ENCODE measurements at places on chromosomes 12 and 14.

- DNase-seq: peak; percentile 21
These were observed 493.6 kb downstream of the PCNX1 start for GRCh38 chr14:71400871-71401321.

DNA sequence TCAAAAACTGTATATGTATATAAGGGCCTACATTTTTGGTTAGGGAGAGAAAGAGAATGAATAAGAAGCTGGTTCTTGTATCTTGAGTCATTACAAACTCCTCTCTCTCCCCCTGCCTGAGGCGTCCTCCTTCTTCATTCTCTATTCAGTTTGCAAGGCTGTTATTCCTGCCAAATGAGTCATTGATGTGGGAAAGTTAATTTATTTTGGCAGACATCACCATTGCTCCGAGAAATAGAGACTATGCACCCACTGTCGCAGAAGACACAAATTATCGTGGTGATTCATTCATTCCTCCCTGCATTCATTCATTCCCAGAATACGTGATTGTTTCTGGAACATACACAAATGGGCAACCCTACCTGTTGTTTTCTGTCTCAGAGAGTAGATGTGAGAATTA, 112.5 kb upstream of the MED13L start:
- DNase-seq: no peak

DNA sequence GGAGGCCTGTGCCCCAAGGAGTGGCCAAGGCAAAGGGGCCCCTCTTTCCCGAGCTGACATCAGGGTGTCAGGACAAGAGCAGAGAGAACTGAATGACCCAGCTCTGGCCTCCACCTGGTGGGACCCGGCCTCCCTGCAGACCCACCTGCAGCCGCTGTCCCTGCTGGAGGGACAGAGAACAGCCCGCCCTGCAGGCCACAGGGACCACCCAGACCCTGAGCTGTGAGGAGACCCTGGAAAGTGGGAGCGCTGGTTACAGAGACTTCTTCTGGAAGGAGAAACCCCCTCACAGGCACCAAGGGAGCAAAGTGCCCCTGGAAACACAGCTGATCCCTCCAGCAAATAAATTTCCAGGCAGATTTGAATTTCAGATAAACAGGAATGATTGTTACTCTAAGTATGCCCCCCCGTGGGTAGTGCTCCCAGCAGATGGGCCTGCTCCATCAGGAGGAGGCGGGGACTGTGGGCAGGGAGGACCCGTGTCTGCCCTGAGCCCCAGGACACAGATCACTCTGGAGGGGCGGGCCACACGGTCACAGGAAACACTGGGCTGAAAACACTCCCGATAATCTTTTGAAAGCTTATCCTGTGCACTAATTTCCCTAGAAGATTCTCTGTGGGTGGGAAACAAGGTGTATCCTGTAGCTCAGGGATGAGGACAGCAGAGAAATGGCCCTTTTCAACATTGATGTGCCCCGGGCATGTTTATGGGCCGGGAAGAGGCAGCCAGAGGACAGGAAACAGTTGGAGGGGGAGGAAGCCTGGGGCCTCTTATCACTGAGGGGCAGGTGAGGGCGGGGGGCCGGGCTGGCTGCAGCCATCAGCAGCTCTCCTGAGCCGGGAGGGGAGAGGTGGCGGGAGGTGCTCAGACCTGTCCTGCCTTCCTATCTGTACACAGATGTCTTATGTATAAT, 276.0 kb downstream of the ADGRD1 start:
- DNase-seq: no peak

DNA sequence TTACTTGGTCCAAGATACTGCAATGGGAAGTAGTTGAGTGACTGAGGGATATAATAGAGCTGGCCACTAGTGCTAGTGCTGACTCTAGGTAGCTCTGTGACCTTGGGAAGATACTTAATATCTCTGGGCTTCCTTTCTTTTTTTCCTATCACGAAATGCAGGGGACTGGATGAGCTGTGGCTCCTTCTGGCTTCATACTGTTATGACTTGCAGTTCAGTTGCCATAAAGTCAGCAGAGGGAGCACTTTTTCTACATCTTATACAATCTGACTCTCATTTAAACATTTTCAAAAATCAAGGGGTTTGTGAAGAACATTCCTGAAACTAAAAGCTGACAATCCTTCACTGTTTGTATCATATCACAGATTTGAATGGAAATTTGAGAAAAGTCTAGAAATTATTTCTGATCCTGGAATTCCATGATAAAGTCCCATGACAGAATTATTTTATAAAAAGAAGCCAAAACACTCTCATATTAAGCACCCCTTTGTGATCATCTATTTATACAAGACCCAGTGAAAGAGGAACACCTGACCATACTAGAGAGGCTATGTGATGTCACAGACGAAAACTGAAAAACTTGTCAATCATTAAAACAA, 5.3 kb downstream of the BHLHE41 start:
- peak; percentile 43 for DNase-seq

- DNase-seq: no peak
These were observed 74.1 kb downstream of the PLXNC1 start for GRCh38 chr12:94222351-94223084.

GRCh38 chr12:15829255-15829654, 40.1 kb upstream of the EPS8 start:
- DNase-seq: no peak

DNA sequence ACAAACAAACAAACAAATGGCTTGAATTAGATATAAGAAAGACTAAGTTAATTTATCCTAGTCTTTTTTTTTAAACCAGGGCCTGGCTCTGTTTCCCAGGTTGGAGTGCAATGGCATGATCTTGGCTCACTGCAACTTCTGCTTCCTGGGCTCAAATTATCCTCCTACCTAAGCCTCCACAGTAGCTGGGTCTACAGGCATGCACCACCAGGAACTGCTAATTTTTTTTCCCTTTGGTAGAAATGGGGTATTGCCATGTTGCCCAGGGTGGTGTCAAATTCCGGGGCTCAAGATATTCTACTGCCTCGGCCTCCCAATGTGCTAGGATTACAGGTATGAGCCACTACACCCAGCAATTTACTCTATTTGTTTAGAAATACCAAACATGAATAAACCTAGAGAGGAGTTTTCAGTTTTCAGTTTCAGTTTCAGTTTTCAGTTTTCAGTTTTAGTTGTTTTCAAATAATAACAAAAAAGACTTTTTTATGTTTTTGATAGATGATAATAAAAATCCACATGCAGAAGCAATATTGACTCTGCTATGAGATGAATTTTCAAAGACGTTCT, 817.0 kb downstream of the FLRT2 start:
- DNase-seq: no peak

DNA sequence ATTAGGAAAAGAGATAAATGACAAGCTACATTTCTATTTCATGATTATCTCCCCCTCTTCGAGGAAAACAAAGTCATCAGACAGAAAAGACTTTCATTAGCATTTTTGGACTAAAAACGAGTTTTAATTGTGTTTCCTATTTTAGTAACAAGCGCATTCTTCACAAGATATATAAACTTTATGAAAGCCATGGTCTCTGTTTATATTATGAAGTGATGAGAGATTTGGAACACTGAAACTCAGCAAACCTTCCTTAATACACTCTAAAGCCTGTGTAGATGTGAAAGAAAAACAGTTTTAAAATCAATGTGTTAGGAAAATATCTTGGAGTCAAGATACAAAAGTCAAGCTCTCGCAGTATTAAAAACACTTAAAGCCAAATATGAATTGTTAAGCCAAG, 539.1 kb downstream of the LRFN5 start:
- no peak for DNase-seq

GRCh38 chr14:33386781-33387180, 448.1 kb downstream of the NPAS3 start:
- DNase-seq: no peak

DNA sequence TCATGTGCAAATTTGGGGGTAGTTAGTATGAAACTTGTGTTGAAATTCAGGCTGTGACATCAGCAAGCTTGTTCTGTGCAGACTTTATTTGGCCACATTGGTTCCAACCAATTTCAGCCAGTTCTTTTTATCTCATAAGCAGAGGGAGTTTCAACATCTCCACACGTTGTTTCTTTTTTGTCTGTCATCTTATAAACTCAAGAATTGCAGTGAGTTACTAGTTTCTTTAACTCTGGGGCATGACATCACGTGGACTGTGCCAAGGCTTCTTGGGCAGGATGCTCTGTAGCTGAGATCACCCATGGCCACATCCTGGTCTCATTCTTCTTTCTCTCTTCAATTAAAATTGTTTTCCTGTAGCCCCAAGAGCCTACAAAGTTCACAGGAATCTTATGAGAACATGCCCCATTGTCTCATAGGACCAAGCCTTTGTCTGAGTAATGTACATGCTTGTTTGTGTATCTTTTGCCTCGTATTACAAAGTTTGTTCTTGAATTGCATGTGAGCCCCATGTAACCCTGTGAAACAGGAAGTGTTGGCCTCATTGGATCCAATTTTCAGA, 982.0 kb upstream of the TMEM132C start:
- DNase-seq: no peak

DNA sequence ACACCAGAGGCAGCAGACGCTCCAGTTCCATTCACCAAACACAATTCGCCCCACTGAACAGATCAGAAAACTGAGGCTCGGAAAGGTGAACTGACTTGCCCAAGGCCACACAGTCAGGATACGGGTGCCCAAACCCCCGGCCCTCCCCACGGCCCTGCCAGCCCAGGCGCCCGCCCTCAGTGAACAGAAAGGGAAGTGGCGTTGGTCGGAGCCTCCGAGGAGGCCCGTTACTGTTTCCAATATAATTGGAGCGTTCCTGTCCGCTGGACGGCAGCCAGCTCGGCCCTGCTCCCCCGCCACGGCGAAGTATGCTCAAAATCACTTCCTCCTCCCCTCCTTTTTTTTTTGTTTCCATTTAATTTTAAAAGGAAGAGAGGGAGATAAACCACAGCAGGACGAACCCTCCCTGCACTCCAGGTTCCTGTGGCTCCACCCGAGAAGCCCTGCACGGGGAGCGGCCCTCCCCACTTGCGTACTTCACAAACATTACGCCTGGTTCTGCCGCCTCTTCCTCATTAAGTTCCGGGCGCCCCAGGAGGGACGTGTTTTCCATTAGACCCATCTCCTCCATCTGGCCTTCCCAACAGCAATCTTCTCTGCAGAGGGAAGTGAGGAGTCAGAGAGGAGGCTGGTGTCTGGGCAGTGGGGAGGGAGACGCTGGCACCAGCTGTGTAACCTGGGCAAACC, 61.1 kb downstream of the NCOR2 start:
- peak; percentile 69 for DNase-seq

GRCh38 chr14:22333422-22334274, 255.4 kb downstream of the DAD1 start:
- DNase-seq: peak; percentile 79

DNA sequence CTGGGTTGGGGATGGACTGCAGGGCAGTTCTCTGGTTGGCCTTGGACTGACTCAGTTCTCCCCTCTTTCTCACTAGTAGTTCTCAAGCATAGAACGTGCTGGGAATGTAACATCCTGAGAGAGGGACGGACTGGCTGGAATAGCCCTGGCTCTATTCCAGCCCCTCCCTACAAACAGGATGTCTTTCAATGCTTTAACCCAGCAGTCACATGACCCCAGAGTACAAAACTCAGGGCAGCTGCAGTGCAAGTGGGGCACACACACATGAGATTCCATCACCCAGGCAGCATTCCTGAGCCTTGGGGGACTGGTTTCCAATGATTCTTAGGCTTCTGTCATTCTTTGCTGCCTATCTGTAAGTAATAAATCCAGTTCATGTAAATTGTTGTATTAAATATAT, 1.6 kb upstream of the ACOT6 start:
- DNase-seq: no peak

DNA sequence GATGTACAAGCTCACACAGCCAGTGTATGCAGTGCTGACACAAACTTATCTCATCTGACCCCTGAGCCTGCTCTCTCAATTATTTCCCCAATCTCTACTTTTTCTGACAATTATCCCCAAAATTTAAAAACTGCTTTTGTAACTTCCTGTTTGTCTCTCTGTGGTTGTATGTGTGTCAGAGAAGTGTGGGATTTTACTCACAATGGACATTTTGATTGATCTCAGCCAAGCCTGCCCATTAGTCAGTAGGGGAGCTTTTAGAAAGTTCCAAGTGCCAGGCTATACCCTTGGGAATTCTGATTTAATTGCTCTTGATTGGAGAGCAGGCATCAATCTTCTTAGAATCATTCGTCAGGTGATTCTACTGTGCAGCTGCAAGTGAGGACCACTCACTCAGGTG, 64.9 kb upstream of the LMNTD1 start:
- no peak for DNase-seq

- peak; percentile 70 for DNase-seq
These were observed 105.0 kb downstream of the ETNK1 start for GRCh38 chr12:22729957-22730443.

GRCh38 chr12:125145196-125145595, 80.0 kb downstream of the AACS start:
- DNase-seq: no peak

GRCh38 chr12:31835276-31835882, 106.6 kb upstream of the AMN1 start:
- DNase-seq: peak; percentile 30

- DNase-seq: no peak
These were observed 92.9 kb downstream of the GCH1 start for GRCh38 chr14:54809767-54810166.
